ENCODE measurements at places on chromosomes 11 and 22.

GRCh38 chr22:17303840-17304779, 65.2 kb upstream of the CECR2 start:
- no peak for DNase-seq

DNA sequence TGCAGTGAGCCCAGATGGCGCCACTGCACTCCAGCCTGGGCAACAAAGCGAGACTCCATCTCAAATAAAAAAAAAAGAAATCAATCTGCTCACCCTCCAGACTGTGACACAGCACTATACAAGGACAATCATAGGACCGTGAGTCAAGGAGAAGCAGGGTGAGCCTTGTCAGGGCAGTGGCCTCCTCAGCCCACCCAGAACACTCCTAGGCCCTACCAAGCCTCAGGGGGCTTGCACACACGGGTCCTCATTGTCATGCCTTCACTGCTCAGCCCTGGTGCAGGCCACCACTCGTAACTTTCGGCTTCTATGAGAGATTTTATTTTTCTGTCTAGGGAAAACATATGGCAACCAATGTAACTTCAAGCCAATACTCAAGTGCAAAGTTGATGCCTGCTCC, 35.8 kb downstream of the DGCR2 start:
- no peak for DNase-seq

- no peak for DNase-seq
Measured at GRCh38 chr22:37488337-37489135, 2.4 kb upstream of the MFNG start.

DNA sequence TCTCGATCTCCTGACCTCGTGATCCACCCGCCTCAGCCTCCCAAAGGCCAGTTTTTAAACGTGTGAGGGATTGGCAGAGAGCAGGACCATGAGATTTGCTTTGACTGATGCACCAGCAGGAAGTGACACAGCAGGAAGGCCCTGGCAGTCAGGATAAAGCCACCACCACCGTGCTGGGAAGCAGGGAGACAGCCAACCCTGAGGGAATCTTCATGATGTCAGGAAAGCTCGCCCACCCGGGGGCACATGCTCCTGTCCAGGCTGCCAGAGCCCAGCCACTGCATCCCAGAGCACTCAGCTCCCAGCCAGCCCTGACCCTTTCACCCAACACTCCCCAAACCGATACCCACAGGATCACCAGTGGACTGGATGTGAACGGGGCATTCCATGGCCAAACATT, 6.1 kb downstream of the TUBGCP6 start:
- no peak for DNase-seq

DNA sequence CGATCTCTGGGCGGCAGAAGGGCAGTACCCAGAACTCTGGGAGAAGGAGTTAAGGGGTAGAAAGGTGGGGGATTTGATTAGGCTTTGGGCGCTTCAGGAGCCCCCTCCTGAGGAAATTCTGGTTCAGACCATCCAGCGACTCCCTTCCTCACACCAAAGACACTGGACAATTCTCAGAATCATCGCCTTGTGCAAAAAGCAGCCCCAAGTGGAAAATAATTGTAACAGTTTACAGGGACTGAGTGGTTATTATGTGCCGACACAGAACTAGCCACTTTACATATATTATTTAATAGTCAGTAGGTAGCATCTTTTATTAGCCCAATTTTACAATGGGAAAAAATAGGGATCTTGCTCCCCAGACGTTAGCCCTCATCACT, 662 bp upstream of the TRIM3 start:
- DNase-seq, result no peak

DNA sequence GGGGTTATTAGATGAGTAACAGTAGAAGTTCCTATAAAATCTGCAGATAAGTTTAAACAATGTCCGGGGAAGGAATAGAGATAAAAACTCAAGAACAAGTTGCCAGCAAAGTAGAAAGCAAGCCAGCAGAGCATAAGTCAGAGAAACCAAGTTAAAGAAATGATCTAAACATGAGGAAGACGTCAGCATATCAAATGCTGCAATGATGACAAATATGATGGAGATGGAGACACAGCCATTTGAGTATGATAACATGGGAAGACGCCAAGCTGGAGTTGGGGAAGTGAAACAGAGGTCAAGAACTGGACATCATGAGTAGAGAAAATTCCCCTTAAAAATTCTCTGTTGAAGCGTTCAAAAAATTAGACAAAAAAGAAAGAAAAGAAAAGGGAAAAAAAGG, 571.5 kb downstream of the CNTN5 start:
- DNase-seq, result no peak

GRCh38 chr11:26599425-26599824, 27.4 kb upstream of the MUC15 start:
- peak; percentile 27 for DNase-seq

- no peak for DNase-seq
Measured at GRCh38 chr11:12223771-12224536, 113.6 kb downstream of the MICAL2 start.

GRCh38 chr11:63667995-63668795, 3.0 kb downstream of the ATL3 start:
- DNase-seq, result peak; percentile 94

- DNase-seq, result no peak
Measured at GRCh38 chr22:17412232-17412631, 43.0 kb downstream of the CECR2 start.

- peak; percentile 72 for DNase-seq
Measured at GRCh38 chr11:29019960-29020683, 911.9 kb downstream of the METTL15 start.

- no peak for DNase-seq
Measured at GRCh38 chr11:12694183-12694531, 19.9 kb downstream of the TEAD1 start.

Data from LHCN-M2 (cell line).